ENCODE measurements at places on chromosomes 2 and 18. TPM values are rescaled to one million over a fixed set of nuclear protein-coding genes. Genes with fewer than 3 reads are reported as not detected.

Gene PROKR1
- not detected for total RNA-seq

- peak; percentile 96 for DNase-seq
Observed at GRCh38 chr2:110677530-110678456, at the start of gene BUB1. TSS of gene BUB1 (minus strand) at chr2:110678063. CDS start at chr2:110677995, 68 bp downstream.

DNA sequence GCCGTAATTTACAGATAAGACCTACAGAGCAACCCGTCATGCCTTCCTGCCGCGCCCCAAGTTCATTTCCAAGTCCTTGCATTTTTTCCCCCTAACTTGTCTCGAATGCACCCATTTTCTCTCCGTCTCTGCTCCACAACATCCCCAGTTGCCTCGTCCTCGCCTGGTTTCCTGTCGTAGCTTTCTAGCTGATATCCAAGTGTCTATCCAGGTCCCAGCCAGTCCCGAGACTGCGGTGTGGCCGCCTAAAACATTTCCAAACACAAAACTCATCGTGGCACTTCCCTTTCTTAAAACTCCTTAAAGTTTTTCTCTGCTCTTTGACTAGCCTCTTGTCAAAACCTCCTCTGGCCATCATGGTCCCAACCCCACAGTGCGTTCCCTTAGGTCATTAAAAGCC is 1.2 kb upstream of the BARD1 start:
- peak; percentile 15 for DNase-seq

GRCh38 chr2:164114937-164115336 is 379.1 kb upstream of the FIGN start:
- DNase-seq, result no peak

DNA sequence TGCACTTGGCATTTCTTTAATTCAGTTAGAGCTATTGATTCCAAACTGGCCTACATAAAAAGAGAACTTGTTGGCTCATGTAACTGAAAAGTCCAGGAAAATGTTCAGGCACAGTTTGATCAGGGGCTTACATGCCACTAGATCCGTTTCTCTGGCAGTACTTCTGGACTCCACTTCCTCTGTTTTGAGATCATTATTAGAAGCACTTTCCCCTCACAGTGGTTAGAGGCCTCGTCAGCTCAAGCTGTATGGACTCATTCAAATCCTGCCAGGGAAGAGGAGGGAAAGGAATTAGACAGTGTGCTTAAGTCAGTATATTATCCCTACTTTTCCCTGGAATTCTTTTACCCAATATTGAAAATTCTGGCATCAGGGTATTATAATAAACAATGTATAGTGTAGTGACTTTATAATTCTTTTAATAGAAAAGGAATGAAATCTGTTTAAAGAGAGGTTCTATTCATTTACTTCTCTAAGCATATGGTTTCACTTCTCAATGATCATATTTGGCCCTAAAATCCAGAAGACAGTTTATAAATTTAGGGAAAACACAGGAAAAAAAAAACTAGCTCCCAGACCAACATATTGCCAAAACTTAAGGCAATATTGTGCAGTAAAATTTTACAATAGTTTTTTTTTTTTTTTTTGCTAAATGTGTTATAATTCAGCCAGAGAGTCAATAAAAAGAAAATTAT is 92.0 kb downstream of the ARMC9 start:
- DNase-seq, result no peak

DNA sequence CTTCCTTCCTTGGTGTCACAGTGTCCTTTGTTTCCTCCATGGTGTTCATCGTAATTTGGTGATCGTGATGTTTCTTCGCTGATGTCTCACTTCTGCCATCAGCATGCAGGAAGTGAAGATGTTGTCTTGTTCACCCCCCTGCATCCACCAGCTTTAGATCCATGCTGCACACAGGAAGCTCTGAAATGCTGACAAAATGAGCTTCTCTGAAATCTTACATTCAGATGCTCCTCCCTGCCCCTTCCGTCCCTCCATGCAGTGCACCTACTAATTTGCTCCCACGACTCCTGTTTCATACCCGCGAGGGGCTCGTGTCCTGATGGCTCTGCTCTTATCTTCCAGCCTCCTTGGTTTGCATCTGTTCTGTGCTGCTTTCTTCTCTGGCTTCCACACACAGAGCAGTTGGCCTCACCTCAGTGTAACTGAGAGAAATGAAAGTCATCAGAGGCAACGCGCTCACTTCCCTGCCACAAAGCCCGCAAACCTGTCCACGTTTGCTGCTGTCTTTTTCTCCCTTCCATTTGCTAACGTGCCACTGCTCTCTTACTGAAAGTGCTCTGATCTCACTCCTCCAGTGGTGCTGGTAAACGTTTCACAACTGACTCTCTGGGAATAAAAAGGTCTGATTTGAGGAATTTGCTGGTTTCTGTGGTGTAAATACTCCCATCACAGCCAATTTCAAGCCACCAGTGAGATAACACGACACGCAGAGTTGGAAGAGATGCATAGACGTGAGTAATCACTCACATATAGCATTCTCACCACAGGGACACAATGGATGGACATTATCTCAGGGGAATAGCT is 41.0 kb upstream of the MGAT4A start:
- DNase-seq, result no peak

- DNase-seq, result no peak
Observed at GRCh38 chr2:208980321-208980720, 443.5 kb upstream of the MAP2 start.

GRCh38 chr18:56214706-56215105 is 423.7 kb downstream of the TXNL1 start:
- DNase-seq, result no peak

Gene CCDC138
- total RNA-seq, result 1.1 TPM

DNA sequence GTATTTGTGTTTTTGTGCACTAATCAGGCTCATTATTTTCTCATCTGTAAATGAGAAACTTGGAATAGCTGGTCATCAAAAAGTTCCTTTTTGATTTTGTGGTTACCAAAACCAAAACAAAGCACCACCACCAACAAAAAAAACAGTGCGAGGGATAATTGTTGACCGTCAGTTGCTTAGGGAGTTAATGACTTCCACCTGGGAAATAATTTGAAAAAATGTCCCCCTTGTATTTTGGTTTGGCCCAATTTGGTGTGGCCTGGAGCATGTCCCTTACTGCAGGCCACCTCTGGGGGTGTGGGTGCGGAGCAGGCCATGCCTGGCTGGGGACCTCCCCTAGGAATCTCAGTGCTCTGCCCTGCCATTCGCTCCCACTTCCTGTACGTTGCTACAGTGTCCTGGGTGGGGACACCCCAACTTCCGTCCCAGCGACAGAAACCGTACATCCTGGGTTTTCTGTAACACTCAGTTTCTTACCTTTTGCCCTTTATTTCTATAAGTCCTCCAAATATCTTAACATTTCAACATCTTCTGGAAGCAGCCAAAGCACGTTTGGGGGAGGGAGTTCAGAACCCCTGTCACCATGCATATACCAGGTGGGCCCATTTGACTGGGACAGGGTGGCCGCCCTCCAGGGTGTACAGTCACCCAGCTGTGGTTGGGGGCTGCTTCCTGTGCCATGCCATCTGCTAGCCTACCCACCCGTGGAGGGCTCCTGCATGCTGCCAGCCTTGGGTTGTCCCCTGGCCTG is 31.3 kb downstream of the NCK2 start:
- no peak for DNase-seq

Gene SPC25
- total RNA-seq, result 0.60 TPM

GRCh38 chr2:70648961-70649360 is 95.3 kb upstream of the TGFA start:
- no peak for DNase-seq

Gene POTEI
- total RNA-seq, result not detected

DNA sequence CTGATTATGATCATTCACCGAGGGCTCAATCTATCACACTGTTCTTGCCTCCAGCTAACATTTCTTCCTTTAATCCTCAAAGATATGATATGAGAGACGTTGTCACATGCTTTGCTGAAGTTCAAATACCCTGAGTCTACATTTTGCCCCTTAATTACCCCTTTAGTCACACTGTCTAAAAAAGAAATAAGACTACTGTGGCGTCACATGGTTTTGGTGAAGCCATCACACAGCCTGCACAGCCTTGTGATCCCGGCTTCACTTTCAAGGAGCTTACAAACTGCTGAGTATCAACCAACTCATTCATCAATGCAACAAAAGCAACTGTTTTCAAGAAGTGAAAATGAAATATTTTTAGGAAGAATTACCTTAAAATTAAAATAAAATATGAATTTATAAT is 31.9 kb upstream of the SOCS6 start:
- DNase-seq, result no peak

- DNase-seq, result no peak
Observed at GRCh38 chr2:238685713-238686112, 162.2 kb upstream of the TWIST2 start.

DNA sequence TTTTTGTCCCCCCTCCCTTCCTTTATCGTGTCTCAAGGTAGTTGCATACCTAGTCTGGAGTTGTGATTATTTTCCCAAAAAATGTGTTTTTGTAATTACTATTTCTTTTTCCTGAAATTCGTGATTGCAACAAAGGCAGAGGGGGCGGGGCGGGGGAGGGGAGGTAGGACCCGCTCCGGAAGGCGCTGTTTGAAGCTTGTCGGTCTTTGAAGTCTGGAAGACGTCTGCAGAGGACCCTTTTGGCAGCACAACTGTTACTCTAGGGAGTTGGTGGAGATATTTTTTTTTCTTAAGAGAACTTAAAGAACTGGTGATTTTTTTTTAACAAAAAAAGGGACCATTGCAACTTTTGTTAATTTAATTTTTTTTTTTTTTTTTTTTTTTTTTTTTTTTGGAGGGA is 2.1 kb downstream of the SOX11 start:
- no peak for DNase-seq

GRCh38 chr2:237564526-237565131 is 1.7 kb upstream of the PRLH start:
- DNase-seq, result no peak

- DNase-seq, result no peak
Observed at GRCh38 chr2:5720426-5720825, 28.2 kb downstream of the SOX11 start.

DNA sequence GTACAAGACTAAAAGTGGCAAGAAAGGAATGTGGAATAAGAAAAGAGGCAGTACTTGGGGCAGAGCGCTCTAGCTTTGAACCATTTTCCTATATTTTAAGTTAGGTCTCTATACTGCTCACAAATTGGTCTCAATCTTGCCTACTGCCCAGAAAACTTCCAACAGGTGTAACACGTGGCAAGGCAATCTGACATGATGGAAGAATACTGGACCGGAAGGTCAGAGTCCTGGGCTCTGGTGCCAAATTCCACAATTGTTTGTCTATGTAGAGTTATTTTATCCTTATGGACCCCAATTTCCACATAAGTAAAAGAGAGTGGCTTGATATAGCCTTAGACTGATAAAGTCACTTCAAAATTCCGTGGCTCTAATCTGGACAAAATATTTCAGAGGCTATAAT is 28.9 kb downstream of the NHEJ1 start:
- no peak for DNase-seq

DNA sequence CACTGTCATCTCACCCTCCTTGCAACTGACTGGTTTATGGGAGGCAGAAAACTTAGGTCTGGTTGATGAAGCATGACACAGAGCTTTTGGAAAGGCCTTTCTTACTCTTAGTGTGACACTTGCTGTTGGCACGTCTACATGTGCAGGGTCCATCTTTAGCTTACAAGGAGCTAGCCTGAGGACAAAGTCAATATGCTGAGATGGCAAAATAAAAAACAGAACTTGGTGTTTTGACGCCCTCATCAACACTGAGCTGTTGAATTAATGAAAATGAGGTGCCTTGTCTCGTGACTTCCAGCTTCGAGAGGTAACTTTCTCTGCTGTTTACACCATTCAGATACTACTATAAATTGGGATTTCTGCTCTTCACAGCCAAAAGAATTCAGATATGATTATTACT is 78.5 kb upstream of the KIDINS220 start:
- no peak for DNase-seq

GRCh38 chr18:61892683-61893308 is at the start of gene RNF152:
TSS of gene RNF152 (minus strand) at chr18:61893007. CDS start at chr18:61816463, 76,544 bp downstream.
- peak; percentile 36 for DNase-seq

Gene FMNL2
- 5.5 TPM for total RNA-seq

Gene C18orf63
- total RNA-seq, result not detected

- no peak for DNase-seq
Observed at GRCh38 chr2:56379066-56379465, 195.3 kb downstream of the CCDC85A start.

DNA sequence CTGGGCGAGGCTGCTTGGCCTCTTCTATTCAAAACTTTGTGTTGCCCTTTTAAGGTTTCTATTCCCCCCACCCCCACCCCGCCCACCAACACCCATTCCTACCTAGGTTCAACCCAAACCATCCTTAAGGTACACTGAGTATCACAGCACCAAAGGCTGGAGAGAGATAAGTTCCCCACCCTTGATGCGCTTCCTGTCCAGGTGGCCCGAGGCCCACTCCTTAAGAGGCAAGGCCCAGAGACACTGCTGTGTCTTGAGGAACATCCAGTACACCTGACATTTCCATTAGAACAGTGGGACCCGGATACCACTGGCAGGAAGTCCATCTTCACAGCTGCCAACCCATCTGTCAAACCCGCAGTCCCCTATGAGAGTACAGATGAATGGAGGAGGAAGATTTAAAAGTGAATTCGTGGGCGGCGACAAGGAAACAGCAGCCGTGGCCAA is 277 bp upstream of the INPP1 start:
- no peak for DNase-seq

- peak; percentile 55 for DNase-seq
Observed at GRCh38 chr18:49858309-49859020, 45.1 kb upstream of the ACAA2 start.

DNA sequence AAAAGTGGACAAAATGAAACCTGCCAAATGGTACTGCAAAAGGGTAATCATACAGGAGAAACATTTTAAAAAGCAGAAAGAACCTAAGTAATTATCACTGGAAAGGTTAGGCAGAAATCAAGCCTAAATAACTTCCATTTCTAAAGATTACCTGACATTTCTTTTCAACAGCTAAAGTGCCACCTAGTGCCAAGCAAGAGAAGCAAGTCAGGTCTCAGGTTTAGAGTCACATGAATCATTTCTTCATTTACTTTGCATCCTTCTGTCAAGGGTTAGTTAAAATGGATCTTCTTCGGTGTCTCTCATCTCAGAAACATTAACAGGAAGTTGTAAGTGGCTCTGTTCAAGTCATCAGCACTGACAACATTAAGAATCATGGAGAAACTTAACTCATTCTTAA is 90.3 kb downstream of the AKAIN1 start:
- no peak for DNase-seq

- no peak for DNase-seq
Observed at GRCh38 chr18:36454245-36454644, 156.7 kb downstream of the FHOD3 start.

- no peak for DNase-seq
Observed at GRCh38 chr18:57445488-57446319, 10.5 kb downstream of the ONECUT2 start.

DNA sequence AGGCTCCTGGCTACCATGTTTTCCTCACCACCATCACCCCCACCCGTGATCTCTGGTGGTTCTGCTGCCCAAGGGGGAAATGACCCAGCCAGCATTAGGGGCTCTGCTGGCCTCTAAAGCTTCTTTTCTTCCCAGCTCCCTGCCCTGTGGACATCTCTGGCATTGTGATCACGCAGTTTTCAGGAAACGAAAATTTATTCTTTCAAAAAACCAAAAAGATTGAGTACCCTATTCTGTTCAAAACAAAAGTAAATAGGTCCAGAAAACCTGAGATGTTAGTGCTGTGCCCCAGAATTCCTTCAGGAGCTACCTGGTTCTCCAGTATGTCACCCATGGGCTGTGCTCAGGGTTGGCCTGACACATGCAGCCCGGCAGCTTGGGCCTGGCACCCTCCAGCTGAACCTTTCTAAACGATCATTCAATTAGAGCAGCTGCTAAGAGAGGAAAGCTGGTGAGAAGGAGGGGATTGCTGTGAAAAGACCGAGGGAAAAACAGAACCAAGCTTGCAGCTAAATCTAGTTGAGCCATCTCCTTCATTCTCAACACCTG is 157.5 kb downstream of the MGAT5 start:
- DNase-seq, result no peak

GRCh38 chr2:69381337-69381737 is 5.7 kb downstream of the GFPT1 start:
- DNase-seq, result no peak

Gene SCN7A
- 22.3 TPM for total RNA-seq
